ENCODE measurements at places on chromosomes 2 and 18. TPM values are rescaled to one million over a fixed set of nuclear protein-coding genes. Genes with fewer than 3 reads are reported as not detected.

ALPI gene
- not detected for total RNA-seq

DNA sequence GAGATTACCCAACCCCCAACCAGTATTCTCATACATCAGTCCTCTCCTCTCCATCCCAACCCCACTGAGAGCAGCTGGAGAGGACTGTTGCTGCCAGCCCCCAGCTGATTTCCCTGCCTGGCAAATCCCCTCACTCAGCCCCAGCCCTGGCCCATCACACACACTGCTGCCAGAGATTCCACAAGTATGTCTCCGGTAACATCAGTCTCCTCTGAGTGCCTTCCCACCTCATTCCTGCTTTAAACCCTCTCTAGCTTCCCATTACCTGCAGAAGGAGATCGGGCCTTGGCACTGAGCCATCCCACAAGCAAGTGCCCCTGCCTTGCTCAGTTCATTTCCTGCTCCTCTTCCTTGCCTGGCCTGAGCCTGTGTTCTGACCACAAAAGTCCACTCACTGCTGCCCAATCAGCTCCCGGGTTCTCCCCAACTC, 50.6 kb upstream of the ZFP36L2 start:
- no peak for DNase-seq

DNA sequence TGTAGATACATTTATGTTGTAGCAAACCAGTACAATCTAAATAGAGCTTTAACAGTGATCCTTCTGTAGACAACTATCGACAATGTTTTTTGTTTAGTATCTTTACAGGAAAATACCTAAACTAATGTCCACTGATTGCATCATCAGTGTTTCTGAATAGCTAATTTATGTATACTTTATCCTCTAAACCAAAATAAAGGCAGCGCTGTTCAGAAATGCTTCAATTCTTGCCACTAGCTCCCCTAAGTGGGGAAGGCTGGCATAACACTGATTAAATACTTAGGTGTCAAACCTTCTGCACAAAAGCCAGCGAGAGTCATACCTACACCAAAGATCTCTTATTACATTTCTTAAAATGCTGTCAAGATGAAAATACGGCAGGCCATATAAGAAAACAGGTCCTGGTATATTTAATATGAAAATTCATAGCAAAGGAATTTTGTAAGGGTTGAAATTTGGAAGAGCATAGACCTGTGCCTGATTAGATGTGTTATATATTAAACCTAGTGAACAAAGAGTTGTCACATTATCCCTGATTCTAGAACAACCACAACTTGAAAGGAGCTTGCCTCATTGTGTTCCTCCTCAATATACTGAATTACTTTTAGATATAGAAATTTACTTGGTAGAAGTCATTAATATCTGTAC, 1693.4 kb upstream of the SLC39A10 start:
- no peak for DNase-seq

GRCh38 chr2:212686285-212686895, 147.8 kb upstream of the ERBB4 start:
- peak; percentile 34 for DNase-seq

DNA sequence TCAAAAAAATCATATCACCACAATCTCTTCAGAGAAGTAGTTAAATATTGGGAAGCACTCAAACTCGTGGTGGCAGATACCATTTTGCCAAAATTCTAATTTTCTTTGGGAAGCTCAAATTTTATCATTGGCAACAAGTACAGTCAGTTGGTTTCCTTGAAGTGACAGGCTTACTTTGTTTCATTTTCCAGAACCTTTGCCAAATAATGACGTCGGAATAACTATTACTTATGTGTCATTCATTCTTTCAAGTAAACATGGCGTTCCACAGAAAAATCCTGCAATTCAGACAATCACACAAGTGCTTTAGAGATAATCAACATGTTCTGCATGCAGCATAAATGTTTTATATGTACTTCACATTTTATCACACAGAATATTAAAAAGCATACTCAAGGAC, 5.4 kb downstream of the TTLL4 start:
- no peak for DNase-seq

DSC3 gene
- not detected for total RNA-seq

DNA sequence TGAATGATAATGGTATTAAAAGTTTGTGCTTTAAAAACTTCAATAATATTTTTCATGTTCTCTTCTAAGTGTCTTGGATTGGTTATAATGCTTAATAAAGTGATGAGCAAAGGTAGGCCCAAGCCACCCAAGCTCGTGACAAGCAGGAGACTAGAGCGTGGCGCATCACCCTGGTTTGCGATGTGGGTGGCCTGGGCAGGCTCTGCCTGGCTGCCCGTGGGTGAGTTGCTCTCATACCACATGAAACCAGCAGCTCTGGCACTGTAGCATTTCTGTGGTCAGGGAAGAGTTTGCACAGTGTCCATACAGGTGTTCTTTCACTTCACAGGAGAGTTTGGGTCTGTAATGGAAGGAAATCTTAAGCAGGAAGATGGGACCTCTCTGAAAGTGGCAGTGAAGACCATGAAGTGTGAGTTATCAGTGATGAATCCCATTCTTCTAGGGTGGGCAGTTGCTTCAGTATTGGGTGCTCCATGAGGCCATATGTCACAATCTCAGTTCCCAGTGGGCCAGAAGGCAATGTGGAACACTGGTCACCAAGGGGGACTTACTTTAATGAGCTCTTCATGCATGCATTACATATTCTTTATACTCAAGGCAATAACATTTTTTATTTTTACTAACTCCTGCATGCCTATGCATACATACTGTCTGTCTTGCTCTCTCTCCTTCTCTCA, 51.4 kb upstream of the TMEM87B start:
- no peak for DNase-seq

- DNase-seq: no peak
These were observed 811.8 kb upstream of the ACVR2A start for GRCh38 chr2:147033044-147033443.

- DNase-seq: peak; percentile 50
These were observed 26.5 kb downstream of the CRACDL start for GRCh38 chr2:98909317-98910211.

SCYGR4 gene
- not detected for total RNA-seq

DNA sequence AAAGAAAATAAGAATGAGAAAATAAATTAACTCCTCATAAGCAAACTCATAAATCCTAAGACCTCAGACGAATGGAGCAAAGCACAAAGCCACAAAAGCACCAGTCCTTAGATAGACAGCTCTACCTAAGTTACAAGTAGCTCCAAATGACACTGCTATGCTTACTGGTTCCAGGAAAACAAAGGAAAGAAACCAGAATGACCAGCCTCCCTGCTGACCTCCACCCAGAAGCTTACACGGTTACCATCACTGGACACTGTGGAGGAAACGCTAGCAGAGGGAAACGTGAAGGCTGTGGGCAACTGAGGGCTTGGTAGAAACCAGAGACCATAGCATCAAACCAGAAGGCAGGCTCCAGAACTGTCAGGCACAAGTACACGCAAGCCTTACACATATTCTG, 67.8 kb downstream of the STK39 start:
- no peak for DNase-seq

DNA sequence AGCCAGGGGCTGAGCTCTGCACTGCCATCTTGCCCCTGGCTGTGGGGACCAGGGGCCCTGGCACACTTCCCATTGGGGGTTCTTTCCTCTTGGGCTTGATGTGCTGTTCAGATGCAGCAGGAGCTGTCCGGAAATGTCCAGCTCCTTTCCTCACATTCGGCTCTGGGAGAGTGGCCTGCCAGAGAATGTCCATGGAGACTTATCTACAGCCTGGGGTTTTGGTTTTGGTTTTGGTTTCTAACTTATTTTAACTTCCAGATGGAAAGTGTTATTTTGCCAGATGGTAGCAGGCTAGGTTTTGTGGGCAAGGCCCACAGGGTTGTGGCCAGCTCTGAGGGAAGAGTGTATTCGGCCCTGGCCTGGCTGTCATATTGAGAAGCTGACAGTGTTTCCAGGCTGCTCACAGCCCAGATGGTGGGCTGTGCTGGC, 177.3 kb downstream of the ANKRD30B start:
- peak; percentile 14 for DNase-seq

LYPD1 gene
- total RNA-seq: not detected

DNA sequence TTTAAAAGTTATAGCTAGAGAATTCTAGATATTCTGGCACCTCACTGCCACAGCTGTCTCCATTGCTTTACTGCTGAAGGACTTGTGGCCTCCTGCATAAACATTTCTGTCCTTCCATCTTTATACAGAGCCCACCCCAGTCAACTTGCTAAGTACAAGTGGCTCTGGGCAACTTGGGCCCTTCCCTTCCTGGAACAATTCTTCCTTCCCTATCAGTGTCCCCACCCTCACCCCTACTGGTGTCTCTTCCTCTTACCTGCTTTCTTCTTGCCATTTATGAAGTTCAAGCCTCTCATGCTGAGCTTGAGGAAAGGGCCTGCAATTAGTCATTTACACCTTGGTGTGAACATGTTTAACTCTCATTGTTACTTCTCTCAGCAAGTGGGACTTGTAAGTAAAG, 45.0 kb downstream of the ARHGAP25 start:
- DNase-seq: no peak

DNA sequence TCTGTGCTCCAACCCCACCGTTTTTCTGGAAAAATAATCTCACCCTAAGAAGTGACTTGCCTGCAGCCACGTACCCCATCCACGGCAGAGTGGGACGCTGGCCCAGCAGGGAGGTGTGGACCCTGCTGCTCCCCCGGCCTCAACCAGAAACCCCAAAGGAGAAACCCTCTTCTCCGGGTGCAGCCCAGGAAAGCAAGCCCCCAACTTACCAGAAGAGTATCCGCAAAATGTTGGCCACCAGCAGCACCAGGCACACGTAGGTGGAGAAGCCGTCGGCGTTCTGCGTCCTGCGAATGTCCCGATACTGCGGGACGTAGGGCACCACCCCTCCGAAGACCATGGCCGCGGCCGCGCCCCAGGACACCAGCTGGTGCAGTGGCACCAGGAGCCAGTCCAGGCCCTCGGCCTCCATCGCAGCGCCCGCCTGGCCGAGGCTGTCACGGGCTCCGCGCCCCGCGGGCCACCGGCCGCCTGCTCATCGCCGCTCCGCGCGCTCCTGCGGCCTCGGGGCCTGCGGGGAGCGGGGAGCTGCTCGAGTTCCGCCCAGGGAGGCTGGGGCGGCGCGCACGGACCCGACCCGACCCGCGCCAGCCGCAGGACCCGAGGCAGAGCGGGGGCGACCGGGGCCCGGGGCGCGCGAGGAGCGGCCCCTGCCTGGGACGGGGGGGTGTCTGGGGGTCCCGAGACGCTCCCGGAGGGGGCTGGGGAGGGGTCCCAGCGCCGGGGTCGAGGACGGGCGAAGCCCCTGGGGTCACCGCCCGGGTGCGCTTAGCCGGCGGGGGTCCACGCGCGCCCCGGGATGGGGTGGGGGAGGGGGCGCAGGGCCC, 725 bp downstream of the SLC66A2 start:
- DNase-seq: peak; percentile 26

GRCh38 chr2:68203587-68203986, 45.9 kb downstream of the PNO1 start:
- no peak for DNase-seq

DNA sequence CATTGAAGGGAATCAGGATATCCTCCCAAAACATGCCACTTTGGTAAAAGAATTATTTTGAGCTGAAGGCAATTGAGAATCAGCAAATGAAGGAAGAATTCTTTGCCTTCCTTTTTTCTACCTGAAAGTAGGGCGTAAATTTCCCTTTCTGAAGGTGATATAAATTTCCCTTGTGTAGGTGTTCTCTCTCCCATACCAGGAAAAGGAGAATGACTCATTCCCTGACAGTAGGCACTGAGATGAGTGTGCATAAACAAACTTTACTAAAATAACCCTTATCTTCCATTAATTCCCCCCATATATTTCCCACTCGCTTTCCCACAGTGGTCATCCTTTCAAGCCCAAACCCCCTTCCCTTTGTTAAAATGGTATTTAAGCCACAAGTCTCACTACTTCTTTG, 1339.0 kb downstream of the LRP1B start:
- DNase-seq: no peak

MRO gene
- not detected for total RNA-seq

RAPGEF4 gene
- total RNA-seq: not detected

- no peak for DNase-seq
These were observed 453.2 kb downstream of the LPIN1 start for GRCh38 chr2:12199491-12200211.

All from MG63 (cell line).